ENCODE measurements at places on chromosomes 1 and 21.

- DNase-seq = no peak
Observed at GRCh38 chr1:2466270-2466665, 9.8 kb upstream of the PLCH2 start.

DNA sequence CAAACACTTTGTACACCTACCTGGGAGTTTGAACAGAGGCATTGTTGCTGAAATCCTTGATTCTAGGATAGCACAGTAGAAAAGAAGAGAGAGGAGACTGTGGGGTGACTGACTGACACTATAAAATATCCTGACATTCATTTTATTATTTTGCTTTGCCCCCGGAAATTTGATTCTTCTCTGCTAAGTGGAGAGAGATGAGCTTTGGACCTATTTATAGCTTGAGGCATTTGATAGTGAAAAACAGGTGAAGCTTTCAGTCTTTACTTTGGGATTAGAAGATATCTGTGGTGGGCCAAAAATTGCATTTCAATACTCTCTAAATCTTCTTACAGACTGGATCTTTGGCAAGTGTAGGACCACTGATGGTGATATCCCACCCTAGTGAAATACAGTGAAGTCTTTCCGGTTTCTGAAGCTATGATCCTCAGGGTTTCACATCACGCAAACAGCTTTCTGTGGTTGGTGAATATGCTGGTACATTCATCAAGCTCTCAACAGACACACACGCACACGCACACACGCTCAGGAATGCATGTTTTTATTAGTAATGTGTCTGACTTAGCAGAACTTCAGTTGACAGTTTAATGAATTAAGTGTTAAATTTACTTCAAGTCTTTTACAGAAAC, at the start of gene AMPD1:
Gene AMPD1, minus strand, starts transcription at position 117 of the 629 bp plus-strand sequence. Its CDS starts 75 bp downstream, at position 42.
- no peak for DNase-seq

- no peak for DNase-seq
Observed at GRCh38 chr21:35020902-35021301, 28.2 kb downstream of the RUNX1 start.

DNA sequence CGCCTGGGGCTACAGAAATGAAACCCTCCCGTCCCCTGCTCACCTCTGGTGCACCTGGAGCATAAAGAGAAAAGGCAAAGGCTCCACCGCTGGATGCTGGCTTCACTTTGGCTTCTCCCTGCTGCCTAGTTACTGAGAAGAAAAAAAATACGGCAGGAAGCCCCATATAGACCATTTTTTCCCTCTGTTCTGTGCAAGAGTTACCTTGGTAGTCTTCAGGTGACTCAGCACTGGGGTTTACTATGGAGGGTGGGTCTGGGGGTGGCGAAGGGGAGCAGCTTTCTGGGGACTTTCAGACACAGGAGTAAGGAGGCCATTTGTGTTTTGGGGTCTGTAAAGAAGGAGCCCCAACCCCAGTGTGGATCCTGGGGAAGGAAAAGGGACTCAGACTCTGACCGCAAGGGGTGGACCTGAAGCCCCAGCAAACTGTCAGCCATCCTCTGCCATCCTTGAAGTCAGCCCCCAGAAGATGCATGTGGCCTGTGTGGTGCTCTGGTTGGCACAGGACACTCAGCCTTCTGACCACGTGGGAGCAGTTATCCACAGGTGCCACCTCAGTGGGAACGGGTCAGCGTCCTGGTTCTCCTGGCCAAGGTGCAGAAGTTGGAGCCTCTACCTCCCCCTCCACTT, 25.9 kb upstream of the EPS8L3 start:
- peak; percentile 19 for DNase-seq

- DNase-seq = no peak
Observed at GRCh38 chr1:53317646-53318539, 10.0 kb downstream of the LRP8 start.

- DNase-seq = no peak
Observed at GRCh38 chr1:247295746-247296145, 35.9 kb downstream of the ZNF496 start.

GRCh38 chr1:176880955-176881595, 283.4 kb downstream of the ASTN1 start:
- DNase-seq = no peak

DNA sequence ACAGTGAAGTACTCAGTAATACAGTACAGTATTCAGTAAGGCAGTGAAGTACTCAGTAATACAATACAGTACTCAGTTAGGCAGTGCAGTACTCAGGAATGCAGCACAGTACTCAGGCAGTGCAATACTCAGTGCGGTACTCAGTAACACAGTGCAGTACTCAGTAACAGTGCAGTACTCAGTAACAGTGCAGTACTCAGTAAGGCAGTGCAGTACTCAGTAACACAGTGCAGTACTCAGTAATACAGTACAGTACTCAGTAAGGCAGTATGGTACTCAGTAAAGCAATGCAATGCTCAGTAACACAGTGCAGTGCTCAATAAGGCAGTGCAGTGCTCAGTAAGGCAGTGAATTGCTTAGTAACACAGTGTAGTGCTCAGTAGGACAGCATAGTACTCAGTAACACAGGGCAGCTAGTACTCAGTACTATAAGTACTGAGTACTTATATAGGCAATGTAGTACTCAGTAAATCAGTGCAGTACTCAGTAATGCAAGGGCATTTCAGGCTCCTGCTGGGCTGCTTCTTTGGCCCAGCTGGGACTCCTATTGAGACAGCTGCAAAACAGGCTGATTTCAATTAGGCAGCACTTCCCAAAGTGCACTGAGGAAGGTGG, 411.3 kb downstream of the DISC1 start:
- no peak for DNase-seq

- no peak for DNase-seq
Observed at GRCh38 chr21:36688324-36688723, 10.6 kb upstream of the SIM2 start.

- no peak for DNase-seq
Observed at GRCh38 chr1:62336995-62337705, 17.9 kb upstream of the KANK4 start.

- DNase-seq = no peak
Observed at GRCh38 chr1:110570307-110570706, 35.9 kb downstream of the KCNA2 start.

GRCh38 chr1:194816859-194817258, 1630.4 kb upstream of the B3GALT2 start:
- no peak for DNase-seq

- no peak for DNase-seq
Observed at GRCh38 chr21:46366561-46366960, 42.6 kb downstream of the PCNT start.

- no peak for DNase-seq
Observed at GRCh38 chr21:15455819-15456462, 273.8 kb upstream of the USP25 start.

GRCh38 chr1:79207786-79208185, 201.3 kb upstream of the ADGRL4 start:
- no peak for DNase-seq

- DNase-seq = no peak
Observed at GRCh38 chr1:33460947-33461629, 11.4 kb upstream of the ZSCAN20 start.

- DNase-seq = no peak
Observed at GRCh38 chr1:174957829-174958228, 41.9 kb upstream of the CACYBP start.

DNA sequence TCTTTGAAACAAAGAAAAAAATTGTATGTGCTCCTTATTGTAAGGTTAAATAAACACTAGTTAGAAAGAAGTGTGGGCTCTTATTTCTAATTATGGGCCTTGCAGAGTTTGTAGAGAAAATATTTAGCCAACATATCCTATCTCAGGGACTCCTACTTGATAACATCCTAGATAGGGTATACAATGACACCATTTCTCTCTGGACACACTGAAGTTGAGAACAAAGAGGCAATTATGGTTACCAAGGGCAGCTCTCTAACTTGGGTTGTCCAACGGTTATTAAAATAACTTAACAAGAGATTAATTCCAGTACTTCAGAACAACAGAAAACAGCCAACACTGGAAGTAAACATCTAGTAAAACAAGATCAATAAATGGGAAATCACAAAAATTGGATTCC, 69.0 kb upstream of the ZC3H11B start:
- no peak for DNase-seq

GRCh38 chr1:46363121-46363520, 22.5 kb downstream of the NSUN4 start:
- DNase-seq = no peak

DNA sequence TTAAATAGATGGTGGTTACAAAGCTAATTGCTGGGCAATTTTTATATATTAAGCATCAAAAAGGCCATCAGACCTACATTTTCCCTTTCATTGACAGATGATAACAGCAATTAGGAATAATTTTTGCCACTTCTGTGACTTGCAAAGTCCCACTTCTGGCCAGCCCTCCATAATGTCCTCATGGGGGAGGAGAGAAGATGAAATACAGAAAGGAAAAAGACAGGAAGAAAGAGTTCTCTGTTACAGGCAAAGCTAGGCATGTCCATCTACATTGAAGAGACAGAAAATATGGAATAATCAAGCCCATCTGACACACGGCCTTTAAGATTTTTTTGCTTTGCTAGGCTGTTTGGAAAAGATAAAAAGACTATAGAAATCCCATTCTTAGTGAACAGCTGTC, 108.0 kb downstream of the ENAH start:
- DNase-seq = no peak

DNA sequence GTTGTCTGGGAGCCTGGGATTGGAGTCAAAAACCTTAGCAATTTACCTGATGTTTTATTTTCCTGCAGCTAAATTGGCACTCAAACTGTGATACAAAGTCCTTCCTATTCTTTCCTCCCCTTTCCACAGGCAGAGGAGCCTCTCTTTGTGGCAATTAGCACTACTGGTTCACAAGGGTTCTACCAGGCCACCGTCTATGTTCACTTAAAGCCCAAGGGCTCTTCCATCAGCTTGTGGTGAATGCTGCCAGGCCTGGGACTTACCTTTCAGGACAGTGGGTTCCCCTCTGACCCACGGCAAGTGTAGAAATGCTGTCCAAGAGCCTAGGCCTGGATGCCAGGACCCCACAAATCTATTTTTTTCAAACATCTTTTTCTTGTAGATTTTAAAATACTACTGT, 251.9 kb upstream of the B3GALT2 start:
- no peak for DNase-seq

DNA sequence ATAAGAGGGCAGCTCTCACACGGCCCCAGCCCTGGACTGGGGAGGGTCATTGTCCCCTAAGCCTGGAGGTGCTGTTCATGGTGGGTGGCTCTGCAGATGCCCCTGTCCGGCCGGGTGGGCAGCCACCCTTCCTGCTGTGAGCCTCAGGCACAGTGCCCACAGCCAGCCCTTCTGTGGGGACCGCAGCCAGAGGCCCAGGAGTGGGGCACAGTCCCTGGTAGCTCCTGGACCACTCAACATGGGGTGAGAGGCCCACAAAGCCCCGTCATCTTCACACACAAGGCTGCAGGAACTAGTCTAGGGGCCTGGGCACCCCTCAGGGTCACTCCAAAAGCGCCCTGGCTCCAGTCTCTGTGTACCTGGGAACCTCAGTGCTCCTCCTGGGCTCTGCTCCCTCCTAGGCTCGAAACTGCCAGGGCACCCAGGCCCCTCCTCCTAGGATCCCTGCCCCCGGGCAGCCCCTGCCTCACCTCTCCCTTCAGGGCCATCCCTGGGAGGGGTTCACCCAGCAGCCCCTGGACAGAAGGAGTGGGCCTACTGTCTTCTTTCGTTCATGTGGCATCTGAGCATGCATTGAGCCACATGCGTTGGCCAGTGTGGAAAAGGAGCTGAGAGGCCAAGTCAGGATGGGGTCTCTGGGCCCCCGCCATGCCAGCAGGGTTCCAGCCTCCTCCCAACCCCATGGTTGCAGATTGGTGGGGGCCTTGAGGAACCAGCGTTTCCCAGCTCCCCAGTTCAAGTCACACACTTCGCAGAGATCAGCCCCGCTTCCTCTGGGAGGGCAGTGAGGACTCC, 43.0 kb downstream of the WNT9A start:
- no peak for DNase-seq

DNA sequence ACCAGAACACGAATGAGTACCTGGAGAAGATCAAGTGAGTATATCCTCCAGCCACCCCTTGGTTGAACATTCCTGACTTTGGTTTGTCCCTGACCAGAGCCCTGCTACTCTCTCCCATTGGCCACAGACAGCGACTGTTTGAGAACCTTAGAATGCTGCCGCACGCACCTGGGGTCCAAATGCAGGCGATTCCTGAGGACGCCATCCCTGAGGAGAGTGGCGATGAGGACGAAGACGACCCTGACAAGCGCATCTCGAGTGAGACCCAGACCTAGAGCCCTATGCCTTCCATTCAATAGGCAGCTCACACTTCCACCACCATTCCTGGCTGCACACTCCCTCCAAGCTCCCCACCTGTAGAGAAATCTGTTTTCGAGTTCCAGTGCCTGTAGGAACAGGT, 4.5 kb downstream of the MARCKSL1 start:
- no peak for DNase-seq

GRCh38 chr1:248805876-248806275, 19.8 kb downstream of the SH3BP5L start:
- no peak for DNase-seq

DNA sequence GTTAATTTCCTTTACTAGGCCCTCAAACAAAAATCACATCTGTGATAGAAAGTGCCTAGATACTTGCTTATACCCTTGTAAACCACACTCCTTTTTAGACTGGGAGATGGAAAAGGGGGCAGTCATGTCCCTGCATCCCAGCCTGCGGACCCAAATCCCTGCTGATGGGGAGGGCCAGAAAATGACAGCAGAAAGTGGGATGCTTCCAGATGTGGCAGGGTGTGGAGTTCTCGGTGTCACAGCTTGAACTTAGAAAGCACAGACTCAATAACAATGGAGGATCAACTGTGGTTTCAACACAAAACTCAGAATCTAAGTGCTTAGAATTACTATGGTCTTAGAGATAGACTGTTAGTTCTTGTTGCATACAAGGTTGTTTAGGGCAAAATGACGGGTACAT, 95.6 kb upstream of the F3 start:
- no peak for DNase-seq

DNA sequence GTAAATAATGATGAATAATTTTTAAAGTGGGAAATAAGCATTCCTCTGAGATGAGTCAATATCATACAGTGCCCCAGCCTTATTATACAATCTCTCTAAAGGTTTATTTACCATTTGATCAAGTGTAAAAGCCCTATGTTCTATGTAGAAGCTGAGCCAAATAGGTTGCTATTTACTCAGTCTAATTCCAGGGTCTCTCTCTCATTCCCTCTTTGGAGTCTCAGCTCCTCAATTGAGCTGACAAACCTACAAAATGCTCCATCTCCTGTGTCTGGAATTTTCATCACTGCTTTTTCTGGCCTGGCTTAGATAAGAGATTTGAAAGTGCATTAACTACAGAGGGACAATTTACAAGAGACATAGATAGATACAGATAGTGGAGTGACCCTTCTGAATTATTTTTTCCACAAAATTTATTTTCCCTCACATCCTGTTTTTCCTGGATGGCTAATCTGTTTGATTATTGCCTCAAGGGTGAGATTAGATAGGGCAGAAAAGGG, 24.8 kb upstream of the USH2A start:
- DNase-seq = no peak

- DNase-seq = no peak
Observed at GRCh38 chr1:21115098-21115760, 61.5 kb downstream of the EIF4G3 start.

GRCh38 chr1:66270119-66270812, 263.7 kb upstream of the SGIP1 start:
- DNase-seq = no peak

Data from activated T-cell treated with anti-CD3 and anti-CD28 coated beads, Interleukin-2, amount 50 U/mL, for 1 hour (primary cell).